T-helper 2 cell (primary cell): ENCODE measurements at places on chromosomes 7 and 10.

DNA sequence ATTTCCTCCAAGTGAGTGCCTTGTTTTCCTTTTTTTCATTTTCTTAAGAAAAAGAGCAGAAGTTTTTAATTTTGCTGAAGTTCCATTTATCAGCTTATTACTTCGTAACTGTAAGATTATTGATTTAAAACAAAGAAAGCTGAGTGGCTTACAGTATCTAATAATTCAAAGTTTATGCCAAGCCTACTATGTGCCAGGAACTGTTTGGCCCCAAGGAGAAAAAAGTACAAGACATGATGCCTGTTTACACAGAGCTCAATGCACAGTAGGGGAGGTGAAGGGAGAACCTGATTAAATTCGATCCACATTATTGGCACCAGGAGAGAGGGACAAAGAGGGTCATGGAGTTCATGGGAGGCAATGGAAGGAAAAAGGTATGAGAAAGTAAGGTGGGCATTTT, 419.3 kb upstream of the ZMIZ1 start:
- DNase-seq: no peak

- DNase-seq: no peak
These were observed 672.9 kb upstream of the LRRTM3 start for GRCh38 chr10:66252986-66253385.

GRCh38 chr7:151631570-151631952, 111.9 kb upstream of the RHEB start:
- DNase-seq: no peak

GRCh38 chr7:8481752-8482446, 48.5 kb downstream of the NXPH1 start:
- no peak for DNase-seq

DNA sequence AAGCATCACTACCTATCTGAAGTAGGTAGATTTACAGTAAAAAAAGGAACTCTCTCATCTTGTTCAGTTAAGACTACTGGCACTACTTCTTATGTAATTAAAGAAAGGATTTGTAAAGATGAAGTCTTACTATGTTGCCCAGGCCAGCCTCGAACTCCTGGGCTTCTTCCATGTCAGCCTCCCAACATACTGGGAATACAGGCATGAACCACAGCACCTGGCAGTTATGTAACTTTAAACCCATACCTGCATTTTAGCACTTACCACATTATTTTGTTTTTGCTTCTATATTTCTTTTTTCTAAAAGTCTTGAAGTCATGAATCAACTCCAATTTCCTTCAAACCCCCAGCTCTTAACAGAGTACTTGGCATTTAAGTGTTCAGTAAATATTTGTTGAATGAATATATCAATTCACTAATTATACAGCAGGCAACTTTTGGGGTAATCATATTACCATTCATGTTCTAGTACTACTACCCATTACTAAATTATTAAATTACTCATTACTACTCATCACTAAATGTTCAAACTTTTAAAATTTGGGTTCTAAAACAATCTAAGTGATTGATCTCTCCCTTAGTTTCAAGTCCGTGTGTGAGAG, 31.6 kb upstream of the CCDC71L start:
- DNase-seq: no peak

DNA sequence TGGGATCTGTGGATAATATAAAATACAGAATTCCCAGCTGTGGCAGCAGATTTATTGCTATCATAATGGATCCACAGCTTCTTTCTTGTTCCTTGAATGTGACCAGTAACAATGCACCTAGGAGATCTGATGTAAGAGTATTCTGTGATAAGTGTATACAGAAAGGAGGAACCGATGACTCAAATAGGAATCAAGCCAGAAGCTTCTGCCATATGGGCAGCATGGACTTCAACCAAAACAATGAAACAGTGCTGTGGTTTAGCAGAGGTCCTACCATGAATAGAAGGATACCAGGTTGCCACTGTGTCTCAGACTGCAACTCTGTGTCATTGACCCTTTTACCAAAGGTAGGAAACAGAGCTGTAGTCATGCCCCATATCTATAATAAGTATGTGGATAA, 81.8 kb downstream of the PTPRZ1 start:
- no peak for DNase-seq

DNA sequence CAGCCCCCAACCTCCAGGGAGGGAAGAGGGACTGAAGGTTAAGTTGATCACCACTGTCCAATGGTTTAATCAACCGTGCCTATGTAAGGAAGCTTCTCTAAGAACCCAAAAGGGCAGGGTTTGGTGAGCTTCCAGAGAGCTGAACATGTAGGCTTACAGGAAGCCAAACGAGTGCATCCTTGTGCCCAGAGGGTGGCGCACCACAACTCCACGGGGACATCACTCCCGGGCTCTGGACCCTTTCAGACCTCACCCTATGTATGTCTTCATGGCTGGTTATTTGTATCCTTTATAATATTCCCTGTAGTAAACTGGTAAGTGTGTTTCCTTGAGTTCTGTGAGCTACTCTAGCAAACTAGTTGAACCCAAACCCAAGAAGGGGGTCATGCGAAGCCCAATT, 11.5 kb upstream of the NFKB2 start:
- DNase-seq: no peak

GRCh38 chr7:99355098-99355497, 19.4 kb upstream of the ARPC1B start:
- DNase-seq: no peak

DNA sequence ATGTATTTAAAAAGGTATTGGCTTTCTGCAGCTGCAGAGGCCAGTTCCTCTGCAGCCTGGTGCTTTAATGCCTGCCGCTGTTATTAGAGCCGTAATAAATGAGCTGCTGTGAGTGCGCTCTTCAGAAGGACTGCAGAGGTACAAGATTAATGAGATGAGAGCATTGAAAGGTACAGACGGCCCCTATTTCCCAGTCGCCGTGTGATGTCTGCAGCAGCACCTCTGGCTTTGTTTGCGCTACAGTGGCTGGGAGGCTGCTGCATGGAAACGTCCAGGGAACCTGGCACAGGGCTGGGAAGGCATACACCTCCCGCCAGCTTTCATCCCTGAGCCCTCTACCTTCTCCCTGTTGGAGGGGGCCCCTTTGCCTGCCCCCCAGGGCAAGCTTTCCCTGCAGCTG, 383.8 kb upstream of the ZMIZ1 start:
- no peak for DNase-seq

DNA sequence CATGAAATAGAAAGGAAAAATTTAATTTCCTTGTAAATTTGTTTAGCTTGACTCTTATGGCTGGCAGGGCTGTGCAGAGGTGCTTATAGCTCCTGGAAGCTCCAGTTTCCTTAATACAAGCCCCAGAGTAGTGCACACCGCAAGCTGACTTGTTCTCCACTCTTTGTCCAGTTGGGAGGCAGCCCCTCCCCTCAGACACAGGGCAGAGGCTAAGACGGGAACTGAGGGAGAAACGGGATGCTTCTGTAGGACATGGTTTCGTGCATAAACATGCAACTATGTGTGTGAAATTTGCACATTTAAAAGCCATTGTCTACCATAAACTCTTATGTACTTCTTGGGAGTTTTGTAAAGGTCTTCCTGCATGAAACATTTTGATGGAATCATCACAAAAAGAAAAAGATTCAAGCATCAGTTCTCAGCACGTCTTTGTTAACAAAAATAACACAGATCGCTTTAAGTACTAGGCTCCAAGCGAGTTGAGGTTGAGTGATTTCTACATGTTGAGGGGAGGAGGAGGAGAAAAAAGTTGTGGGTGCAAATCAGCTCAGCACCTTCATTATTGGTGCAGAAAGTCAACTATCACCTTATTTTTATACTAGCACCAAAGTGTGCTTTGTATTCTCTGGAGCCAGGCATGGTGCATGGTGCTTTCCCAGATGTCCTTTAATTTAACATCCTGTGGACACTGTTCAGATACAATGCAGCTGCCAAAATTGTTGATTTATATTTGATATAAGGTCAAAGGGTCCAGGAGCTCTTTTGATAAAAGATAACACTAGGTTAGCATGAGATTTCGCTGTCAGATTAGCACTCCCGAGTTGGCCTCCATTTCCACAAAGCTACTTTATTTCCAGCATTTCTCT, 124.5 kb downstream of the CHN2 start:
- DNase-seq: no peak

DNA sequence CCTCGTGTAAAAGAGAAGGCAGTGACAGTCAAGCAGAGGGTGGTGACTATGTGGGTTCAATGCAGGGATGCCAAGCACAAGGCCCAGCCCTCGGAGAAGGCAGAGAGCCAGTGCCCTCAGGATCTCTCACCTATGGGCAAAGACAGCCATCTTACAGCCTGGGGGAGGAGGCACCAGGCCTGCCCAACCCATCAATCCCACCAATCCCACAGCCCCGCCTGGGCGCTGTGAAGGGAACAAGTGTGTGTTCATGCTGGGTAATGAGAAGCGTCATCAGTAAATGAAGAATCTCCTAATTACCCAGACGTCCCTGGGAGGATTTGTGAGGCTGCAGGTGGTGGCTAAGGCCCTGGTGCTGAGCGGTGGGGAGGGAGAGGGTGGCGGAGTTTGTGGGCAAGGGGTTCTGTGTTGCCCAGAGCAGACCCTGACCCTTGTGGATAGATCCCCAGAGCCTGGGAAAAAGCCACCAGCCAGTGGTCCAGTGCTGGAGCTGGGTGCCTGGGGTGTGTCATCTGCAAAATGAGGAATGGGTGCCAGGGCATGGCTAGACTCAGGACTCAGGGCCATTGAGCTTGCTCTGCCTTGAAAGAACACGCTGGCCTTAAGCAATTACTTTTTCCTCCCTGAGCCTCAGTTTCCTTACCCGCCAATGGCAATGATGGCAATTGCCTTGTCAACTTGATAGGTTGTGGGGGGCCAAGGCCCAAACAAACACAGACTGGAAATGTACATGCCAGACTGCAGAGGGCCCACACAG, 128.1 kb upstream of the UNC5B start:
- no peak for DNase-seq

DNA sequence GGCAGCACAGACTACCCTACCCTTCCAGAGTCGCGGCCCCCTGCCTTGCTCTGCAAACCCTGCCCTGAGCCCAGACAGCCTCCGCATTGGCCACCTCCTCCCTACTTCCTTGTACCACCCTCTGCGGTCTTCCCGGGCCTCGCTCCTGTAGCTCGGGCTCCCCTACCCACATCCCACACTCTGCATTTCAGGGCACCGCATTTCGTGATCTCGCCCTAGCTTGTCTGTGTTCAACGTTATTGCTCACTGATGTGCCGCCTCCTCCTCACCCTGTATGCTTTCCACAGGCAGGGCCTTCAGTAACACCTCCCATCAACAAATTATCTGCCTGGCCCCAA, 6.6 kb downstream of the PDIA4 start:
- DNase-seq: no peak

GRCh38 chr7:48025624-48026023, 3.3 kb downstream of the SUN3 start:
- DNase-seq: no peak

DNA sequence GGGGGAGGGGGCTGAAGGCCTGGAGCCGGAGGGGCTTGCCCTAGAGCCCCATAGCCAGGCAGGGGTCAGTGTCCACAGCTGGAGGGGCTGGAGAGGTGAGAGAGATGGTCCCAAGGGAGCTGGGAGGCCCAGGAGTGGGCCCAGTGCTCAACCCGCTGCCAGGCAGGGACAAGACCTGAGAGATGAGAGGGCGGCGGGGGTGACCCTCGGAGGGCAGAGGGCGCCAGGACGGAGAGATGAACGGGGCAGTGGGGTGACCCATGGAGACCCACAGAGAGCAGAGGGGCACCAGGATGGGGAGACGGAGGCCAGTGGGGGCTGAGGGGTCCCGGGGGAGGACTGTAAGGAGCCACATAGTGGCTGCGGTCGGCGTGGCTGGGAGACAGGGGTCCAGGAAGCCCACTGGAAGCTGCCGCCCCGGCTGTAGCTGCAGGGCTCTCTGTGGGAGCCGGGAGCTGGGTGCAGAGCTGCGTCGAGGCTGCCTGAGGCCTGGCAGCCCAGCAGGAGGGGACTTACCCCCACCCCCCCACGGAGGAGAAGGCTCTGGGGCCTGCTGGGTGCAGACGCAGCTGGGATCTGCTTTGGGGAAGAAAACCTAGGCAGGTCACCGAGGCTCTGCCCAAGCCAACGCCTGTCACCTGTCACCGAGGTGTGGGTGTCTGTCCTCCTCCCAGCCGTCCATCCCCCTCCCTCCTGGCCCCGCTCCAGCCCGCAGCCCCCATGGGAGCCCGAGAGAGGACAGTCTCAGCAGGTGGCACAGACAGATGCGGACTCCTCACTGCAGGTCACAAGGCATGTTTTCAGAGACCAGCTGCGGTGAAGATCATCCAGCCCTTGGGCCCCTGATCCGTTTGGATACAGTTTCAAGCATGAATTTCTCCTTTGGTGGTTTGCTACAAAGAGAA, 25.1 kb downstream of the PWWP2B start:
- no peak for DNase-seq

- no peak for DNase-seq
These were observed 10.3 kb downstream of the CNTNAP2 start for GRCh38 chr7:146126767-146127509.

DNA sequence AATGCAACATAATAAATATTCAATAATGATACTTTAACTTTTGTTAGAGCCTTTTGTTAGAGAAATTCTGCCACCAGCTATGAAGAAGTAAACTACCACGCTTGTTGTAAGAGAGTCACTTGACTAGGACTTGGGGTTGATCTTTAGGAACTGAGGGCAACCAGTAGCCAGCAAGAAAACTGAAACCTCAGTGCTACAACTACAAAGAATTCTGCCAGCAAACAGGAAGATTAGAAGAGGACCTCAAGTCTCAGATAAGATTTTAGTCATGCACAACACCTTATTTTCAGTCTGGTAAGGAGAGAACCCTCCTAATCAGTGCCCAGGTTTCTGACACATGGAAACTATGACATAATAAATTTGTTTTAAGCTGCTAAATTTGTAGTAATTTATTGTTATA, 498.3 kb upstream of the STEAP1 start:
- no peak for DNase-seq

- no peak for DNase-seq
These were observed 113.9 kb upstream of the PLXNA4 start for GRCh38 chr7:132690174-132690573.

DNA sequence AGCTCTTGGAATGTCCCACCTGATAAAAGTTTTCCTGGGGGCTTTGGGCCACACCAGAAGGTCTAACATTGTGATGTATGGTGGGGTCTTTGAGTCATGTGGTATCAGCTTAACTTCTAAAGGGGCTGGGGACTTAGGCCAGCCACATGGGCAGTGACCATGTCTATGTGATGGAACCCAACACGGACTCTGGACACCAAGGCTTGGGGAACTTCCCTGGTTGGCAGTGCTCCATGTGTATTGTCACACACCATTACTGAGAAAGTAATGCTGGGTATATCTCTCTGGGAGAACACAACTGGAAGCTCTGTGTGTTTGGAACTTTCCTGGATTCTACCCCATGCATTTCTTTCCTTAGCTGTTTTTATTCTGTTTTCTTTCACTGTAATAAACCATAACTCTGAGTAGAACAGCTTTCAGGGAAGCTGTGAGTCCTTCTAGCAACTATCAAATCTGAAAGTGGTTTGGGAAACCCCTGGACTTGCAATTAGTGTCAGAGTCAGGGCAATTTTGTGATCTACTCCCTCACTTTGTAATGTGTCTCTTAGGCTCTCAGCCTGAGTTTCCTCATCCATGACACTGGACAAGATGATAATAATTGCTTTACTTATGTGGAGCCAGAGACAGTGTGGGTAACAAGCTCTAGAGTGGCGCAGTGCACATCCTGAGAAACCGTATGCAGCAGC, 28.4 kb upstream of the AGK start:
- no peak for DNase-seq

- DNase-seq: no peak
These were observed 51.6 kb upstream of the ARL4A start for GRCh38 chr7:12635830-12636229.

- no peak for DNase-seq
These were observed 81.8 kb downstream of the THSD7A start for GRCh38 chr7:11750191-11750590.

- DNase-seq: no peak
These were observed 42.1 kb upstream of the TMEM196 start for GRCh38 chr7:19815546-19815945.

GRCh38 chr7:110987127-110987693, 103.7 kb upstream of the LRRN3 start:
- DNase-seq: no peak
